ENCODE measurements at places on chromosomes 3 and 15.

GRCh38 chr3:22939349-22939748 lies 263.8 kb upstream of the UBE2E2 start:
- DNase-seq: no peak
- no peak overlapping the region for H3K27ac ChIP-seq
- H3K27me3 ChIP-seq: no peaks in the 10 kb centered on the region
- H3K36me3 ChIP-seq: no peaks in the 10 kb centered on the region
- H3K4me1 ChIP-seq: no peaks in the 10 kb centered on the region

DNA sequence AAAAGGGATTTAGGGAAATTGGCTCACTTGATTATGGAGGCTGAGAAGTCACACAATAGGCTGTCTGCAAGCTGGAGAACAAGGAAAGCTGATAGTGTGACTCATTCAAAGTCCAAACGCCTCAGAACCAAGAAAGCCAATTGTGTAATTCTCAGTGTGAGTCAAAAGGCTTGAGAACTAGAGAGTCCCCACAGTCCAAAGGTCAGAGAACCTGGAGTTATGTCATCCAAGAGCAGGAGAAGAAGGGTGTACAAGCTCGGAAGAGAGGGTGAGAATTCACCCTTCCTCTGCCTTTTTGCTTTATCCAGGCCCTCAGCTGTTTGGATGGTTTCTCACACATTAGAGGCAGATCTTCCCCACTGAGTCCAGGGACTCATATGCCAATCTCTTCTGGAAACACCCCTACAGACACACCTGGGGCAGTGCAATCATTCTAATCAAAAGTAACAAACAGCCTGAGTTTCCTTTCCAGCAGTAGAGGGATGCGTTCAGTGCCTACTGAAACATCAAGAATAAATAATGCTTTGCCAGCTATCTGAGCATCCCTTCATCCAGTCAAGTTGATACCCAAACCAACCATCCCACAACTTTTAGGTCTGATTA lies 271.5 kb downstream of the SATB1 start:
- no peaks in the 10 kb centered on the region for H3K27me3 ChIP-seq
- no peak for DNase-seq
- H3K36me3 ChIP-seq: no peaks in the 10 kb centered on the region
- no peak overlapping the region for H3K27ac ChIP-seq
- H3K4me1 ChIP-seq: peaks cover 2% of the 10 kb centered on the region

DNA sequence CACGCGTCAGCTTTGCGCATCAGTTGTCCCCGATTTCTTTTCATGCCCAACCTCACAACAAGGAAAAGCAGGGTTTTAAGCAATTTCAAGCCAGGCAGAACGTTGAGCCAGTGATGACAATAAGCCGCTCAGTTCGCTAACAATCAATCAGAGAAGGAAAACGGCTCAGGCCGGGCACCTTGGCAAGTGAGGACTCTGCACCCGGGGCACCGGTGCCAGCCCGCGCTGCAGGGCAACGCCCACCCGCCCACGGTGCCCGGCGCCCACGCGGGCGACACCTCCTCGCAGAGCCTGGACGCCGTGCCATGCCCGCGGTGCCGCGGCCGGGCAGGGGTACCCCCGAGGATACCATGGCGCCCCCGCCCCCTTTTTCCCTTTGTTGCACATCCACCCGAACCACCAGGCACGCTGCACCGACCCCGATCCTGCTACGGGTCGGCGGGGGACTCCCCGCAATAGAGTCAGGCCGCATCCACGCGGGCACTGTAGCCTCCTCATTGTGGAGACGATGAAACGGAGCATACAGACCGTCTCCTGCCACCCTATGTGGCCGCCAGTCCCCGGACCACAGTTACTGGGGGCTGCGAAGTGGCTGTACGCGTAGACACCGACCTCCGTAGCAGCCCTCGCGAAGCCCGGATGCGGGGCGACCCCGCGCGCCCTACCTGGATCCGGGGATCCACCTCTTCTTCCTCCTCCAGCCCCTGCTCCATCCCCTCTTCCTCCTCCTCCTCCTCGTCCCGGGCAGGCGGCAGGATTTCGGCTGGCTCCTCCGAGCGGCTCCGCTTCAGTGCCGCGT lies 581 bp downstream of the SH3BP5 start:
- peak overlapping the region; percentile 41 for H3K27ac ChIP-seq
- peak overlapping the region; percentile 89 for H3K4me3 ChIP-seq
- peaks cover 56% of the 10 kb centered on the region for H3K4me1 ChIP-seq
- peak; percentile 40 for DNase-seq

GRCh38 chr15:63246691-63247469 lies 30.5 kb upstream of the APH1B start:
- no peak overlapping the region for H3K4me3 ChIP-seq
- H3K27ac ChIP-seq: no peak overlapping the region
- no peak for DNase-seq
- no peaks in the 10 kb centered on the region for H3K27me3 ChIP-seq
- H3K36me3 ChIP-seq: peaks cover 51% of the 10 kb centered on the region

- H3K4me1 ChIP-seq: no peaks in the 10 kb centered on the region
- no peaks in the 10 kb centered on the region for H3K36me3 ChIP-seq
- no peak overlapping the region for H3K27ac ChIP-seq
- no peaks in the 10 kb centered on the region for H3K27me3 ChIP-seq
- no peak overlapping the region for H3K4me3 ChIP-seq
- no peak for DNase-seq
Measured at GRCh38 chr3:94544131-94544789, 481.4 kb downstream of the NSUN3 start.

- H3K4me1 ChIP-seq: peaks cover 2% of the 10 kb centered on the region
- H3K4me3 ChIP-seq: no peak overlapping the region
- DNase-seq: no peak
- no peaks in the 10 kb centered on the region for H3K27me3 ChIP-seq
- H3K27ac ChIP-seq: no peak overlapping the region
Measured at GRCh38 chr3:132513057-132513456, 84.0 kb upstream of the ACKR4 start.

DNA sequence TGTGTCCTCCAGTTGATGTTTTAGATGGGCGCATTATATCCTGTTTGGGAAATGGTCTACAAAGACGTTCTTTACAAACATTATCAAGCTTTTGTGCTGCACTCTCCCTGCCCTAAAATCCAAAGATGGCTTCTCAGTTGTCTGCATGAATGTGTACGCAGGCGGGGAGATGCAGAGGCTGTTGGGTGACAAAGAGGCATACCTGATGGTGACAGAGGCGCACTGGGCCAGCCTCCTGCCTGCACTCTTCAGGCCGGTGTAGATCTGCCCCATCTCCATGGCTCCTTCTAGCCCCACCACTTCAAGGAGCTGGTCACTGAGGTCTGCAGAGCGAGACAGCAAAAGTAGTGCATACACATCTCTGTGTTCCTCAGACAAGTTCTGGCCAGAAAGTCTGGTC lies 55.8 kb upstream of the ETV5 start:
- DNase-seq: no peak
- H3K4me3 ChIP-seq: no peak overlapping the region
- no peaks in the 10 kb centered on the region for H3K4me1 ChIP-seq
- no peak overlapping the region for H3K27ac ChIP-seq
- H3K36me3 ChIP-seq: no peaks in the 10 kb centered on the region

DNA sequence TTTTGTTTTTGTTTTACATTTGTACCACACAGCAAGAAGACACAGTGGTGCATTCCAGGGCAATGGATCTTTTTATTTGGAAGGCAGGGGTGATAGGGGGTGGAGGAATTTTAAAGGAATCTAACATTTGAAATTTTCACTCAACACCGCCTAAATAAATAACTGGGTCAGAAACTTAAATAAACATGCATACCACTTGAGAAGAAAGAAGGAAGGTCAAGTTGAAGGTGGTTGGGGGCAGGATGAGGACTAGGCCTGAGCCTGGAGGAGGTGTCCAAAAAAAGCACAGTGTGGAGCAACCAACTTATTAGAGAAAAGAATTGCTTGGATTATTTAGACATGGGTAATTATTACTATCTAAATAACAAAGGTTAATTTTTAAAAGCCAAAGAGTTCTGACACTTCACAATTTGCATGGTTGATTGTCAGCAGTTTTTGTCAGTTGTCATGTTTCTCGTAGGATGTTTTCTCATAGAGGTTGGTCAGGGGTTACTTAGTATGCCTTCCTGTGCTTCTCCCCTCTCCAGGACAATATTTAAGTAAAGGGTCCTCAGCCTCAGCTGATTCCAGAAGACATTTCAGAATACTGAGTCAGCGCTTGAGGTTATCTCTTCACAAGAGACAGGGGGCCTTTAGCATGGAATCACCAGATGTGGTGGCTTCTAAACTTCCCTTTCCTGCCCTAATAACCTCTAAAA lies 173.7 kb upstream of the SLC2A2 start:
- no peak overlapping the region for H3K4me3 ChIP-seq
- H3K4me1 ChIP-seq: peaks cover 10% of the 10 kb centered on the region
- DNase-seq: no peak
- no peaks in the 10 kb centered on the region for H3K27me3 ChIP-seq
- H3K36me3 ChIP-seq: peaks cover 14% of the 10 kb centered on the region

GRCh38 chr3:66392966-66393332 lies 107.9 kb downstream of the LRIG1 start:
- peak overlapping the region; percentile 17 for H3K4me3 ChIP-seq
- H3K36me3 ChIP-seq: peaks cover 38% of the 10 kb centered on the region
- H3K27me3 ChIP-seq: no peaks in the 10 kb centered on the region
- peaks cover 53% of the 10 kb centered on the region for H3K4me1 ChIP-seq

- DNase-seq: no peak
- H3K4me1 ChIP-seq: no peaks in the 10 kb centered on the region
- no peaks in the 10 kb centered on the region for H3K36me3 ChIP-seq
- no peak overlapping the region for H3K4me3 ChIP-seq
- no peak overlapping the region for H3K27ac ChIP-seq
Measured at GRCh38 chr15:60265057-60265456, 132.7 kb downstream of the ANXA2 start.

DNA sequence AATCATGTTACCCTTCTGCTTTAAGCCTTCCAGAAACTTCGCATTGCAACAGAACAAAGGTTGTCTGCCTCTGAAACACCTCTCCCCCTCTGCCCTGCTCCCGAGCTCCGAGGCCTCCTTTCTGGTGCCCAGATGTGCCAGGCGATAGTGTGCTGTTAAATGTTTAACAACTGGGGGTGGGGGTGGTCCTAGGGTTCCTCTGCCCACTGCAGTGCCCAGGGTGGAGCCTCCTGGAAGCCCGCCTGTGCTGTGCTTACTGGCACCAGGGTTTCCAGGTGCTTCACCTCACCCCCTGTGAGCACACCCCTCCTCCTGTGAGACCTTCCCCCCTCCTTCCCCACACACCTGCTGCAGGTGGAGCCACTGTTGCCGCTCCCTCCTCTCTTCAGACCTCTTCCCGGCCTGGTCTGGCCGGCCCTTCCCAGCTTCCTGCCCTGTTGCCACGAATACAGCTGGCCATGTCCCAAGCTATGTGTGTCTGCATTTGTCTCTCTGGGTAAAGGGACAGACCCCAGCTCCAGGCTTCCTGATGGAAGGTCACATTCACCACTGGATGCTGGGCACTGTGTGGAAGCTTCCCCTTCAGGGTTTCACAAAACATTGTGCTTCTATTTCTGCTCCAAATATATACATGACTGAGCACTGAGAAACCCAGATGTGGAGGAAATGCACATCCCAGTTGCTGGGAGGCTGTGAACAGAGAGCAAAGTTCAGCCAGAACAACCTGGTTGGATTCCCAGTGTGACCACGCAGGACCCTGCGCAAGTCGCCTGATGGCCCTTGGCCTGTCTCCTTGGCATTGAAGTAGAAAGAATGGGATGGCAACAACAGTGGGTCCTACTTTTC lies 37.2 kb downstream of the MGLL start:
- no peaks in the 10 kb centered on the region for H3K36me3 ChIP-seq
- H3K4me3 ChIP-seq: no peak overlapping the region
- H3K27me3 ChIP-seq: peaks cover 1% of the 10 kb centered on the region
- H3K4me1 ChIP-seq: no peaks in the 10 kb centered on the region
- H3K27ac ChIP-seq: no peak overlapping the region

- no peak overlapping the region for H3K27ac ChIP-seq
- H3K27me3 ChIP-seq: peaks cover 3% of the 10 kb centered on the region
- DNase-seq: no peak
- H3K4me1 ChIP-seq: no peaks in the 10 kb centered on the region
Measured at GRCh38 chr3:173553635-173554280, 156.2 kb downstream of the NLGN1 start.

GRCh38 chr3:131705558-131706051 lies 202.8 kb upstream of the MRPL3 start:
- DNase-seq: no peak
- H3K27me3 ChIP-seq: peaks cover 6% of the 10 kb centered on the region
- no peaks in the 10 kb centered on the region for H3K36me3 ChIP-seq

- H3K27me3 ChIP-seq: no peaks in the 10 kb centered on the region
- H3K4me1 ChIP-seq: no peaks in the 10 kb centered on the region
- H3K27ac ChIP-seq: no peak overlapping the region
- no peaks in the 10 kb centered on the region for H3K36me3 ChIP-seq
- H3K4me3 ChIP-seq: no peak overlapping the region
Measured at GRCh38 chr3:20400281-20400680, 214.3 kb upstream of the SGO1 start.

DNA sequence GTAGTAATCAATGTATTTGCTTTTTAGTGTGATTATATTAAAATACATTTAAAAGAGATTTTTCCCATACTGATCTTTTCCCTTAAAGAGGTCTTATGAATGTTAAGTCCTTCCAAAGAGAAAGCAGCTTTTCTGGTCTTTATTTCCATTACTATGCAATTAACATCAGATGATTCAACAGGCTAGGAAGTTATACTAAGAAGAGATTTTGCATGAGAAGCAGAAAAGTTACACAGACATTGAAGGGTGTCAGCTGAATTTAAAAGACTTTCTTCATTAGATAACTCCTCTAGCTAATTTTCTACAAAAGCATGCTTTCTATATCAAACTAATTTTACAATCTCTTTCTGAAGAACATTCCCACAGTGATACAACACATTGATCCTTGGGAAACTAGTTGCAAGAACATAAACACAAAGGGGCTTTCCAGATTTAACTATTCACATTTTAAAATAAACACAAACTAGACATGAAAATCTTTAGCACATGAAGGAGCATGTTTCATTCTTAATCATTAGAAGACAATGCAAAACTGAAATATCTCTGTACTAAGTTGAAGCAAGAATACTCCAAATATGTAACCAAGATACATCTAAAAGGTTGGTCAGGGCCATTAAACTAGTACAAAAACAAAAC lies 965.8 kb downstream of the ROBO1 start:
- H3K27ac ChIP-seq: no peak overlapping the region
- no peaks in the 10 kb centered on the region for H3K4me1 ChIP-seq
- no peak overlapping the region for H3K4me3 ChIP-seq
- H3K27me3 ChIP-seq: no peaks in the 10 kb centered on the region
- DNase-seq: no peak
- H3K36me3 ChIP-seq: no peaks in the 10 kb centered on the region

DNA sequence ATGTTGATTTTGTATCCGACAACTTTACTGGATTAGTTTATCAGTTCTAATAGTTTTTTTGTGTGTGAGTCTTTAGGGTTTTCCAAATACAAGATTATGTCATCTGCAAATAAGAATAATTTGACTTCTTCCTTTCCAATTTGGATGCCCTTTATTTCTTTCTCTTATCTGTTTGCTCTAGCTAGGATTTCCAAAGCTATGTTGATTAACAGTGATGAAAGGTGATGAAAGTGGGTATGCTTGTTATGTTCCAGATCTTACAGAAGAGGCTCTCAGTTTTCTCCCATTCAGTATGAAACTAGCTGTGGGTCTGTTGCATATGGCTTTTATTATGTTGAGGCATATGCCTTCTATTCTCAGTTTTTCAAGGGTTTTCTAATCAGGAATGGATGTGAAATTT lies 56.4 kb upstream of the CHRNB4 start:
- no peaks in the 10 kb centered on the region for H3K4me1 ChIP-seq
- no peak overlapping the region for H3K4me3 ChIP-seq
- peaks cover 2% of the 10 kb centered on the region for H3K27me3 ChIP-seq
- no peak for DNase-seq

GRCh38 chr3:127195417-127195816 lies 2.5 kb downstream of the PRR23E start:
- H3K27ac ChIP-seq: no peak overlapping the region
- no peak for DNase-seq
- H3K36me3 ChIP-seq: no peaks in the 10 kb centered on the region
